NCI-H1417 (cell line): ENCODE measurements at places on chromosomes 5 and 9.

DNA sequence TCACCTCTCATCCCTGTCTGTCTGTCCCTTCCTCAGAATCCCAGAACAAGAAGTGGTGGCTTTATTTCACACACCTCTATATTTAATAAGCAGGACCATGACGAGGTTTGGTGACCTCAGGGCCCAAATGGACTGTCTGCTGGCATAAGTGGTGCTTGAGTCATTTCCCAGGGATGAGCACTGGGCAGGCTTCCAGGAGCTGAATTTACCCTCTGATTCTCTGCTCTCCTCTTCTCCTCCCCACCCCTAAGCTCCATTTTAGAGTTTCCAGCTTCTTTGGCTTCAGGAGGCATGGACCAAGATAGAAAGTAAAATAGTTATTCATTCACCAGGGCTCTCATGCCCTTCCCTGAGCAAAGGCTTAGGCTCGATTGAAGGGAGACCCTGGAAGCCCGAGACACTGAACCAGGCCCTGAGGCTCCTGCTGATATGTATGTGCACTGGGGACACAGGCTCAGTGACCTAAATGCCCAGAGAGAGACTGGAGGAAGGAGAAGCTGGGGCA is 69.1 kb downstream of the PPARGC1B start:
- no peak for DNase-seq

GRCh38 chr5:1385395-1386273 is 40.7 kb upstream of the CLPTM1L start:
- DNase-seq = peak; percentile 87

- DNase-seq = no peak
Measured at GRCh38 chr5:74673011-74673790, 11.8 kb upstream of the HEXB start.

DNA sequence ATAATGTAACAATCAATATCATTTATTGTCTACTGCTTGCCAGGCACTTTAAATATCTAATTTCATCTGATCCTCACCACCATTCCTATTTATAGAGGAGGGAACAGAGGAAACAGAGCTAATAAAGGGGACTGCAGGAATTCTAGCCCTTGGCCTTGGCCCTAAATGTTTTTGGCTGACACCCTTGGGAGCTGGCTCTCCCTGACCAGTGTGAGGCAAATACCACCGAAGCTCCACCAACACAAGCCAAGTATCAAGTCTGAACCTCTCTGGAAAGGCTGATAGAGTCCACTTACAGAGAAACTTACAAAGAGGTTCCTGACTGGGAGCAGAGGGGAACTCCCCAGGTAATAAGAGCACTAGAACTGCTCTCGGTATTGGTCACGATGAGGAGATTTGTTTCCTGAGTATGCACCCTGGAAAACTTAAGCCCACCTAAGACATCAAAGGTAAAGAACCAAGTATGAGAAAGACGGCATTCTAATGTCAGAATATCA is 243.1 kb upstream of the PANK3 start:
- DNase-seq = no peak

- no peak for DNase-seq
Measured at GRCh38 chr9:116549786-116550660, 137.1 kb upstream of the TRIM32 start.

GRCh38 chr5:77885519-77885918 is 109.4 kb upstream of the TBCA start:
- DNase-seq = no peak

GRCh38 chr5:68046445-68046844 is 169.1 kb upstream of the PIK3R1 start:
- no peak for DNase-seq

DNA sequence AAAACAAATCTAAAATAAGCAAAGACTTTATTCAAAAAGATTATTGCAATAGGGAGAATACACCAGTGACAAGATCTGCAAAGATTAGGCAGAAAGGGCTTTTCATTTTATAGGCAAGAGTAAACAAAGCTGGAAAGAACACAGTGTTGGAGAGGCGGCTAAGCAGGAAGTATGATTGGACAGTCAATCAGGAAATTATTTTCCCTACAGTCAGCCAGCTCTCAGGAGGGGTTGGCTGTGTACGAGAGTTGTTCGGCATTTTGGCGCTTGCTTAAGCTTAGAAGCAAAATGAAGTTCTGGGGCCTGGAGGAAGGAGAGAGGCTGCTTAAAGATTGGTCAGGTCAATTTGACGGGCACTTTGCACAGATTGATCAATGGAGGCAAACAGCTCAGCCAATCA is 1030.5 kb downstream of the TLE4 start:
- DNase-seq = no peak

- DNase-seq = peak; percentile 49
Measured at GRCh38 chr5:40557501-40557900, 122.2 kb upstream of the PTGER4 start.
